Activated CD8-positive, alpha-beta memory T cell treated with anti-CD3 and anti-CD28 coated beads for 48 hours (primary cell): ENCODE measurements at places on chromosomes 6 and 20.

- DNase-seq, result no peak
Observed at GRCh38 chr20:48822879-48823385, 4.9 kb downstream of the PREX1 start.

- no peak for DNase-seq
Observed at GRCh38 chr20:34369265-34369664, 6.2 kb downstream of the ITCH start.

DNA sequence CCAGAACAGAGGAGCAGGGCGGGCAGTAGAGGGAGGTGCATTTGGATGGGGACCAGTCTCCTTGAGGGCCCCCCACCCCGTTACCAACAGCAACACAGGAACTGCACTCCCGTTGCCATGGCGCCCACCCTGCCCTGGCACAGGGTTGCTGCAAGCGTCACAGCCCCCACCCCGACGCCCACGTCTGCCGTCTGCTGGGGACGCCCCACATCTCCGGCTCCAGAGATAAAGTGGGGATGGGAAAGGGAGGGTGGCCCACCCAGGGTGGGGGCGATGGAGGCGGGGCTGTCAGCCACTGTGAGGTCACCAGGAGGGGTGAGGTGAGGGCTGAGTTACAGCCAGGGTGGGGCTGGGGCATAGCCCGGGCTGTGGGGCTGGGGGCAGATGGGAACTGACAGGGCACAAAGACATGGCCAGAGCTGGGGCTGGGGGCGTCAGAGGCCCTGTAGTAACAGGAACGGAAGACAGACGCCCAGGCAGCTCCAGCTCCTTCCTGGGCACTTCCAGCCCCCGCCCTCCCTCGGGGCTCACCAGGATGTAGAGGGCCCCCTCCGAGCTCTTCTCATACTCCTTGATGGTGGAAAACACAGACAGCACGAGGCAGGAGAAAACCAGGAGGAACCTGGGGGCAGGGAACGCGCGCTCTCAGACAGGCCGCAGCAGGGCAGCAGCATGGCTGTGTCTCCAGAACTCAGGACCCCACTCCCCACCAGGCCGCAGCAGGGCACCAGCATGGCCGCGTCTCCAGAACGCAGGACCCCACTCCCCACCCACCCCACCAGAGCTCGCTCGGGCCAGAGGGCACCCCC, 26.0 kb downstream of the KCNQ2 start:
- no peak for DNase-seq

GRCh38 chr6:74826263-74826662, 379.6 kb downstream of the COL12A1 start:
- DNase-seq, result no peak

DNA sequence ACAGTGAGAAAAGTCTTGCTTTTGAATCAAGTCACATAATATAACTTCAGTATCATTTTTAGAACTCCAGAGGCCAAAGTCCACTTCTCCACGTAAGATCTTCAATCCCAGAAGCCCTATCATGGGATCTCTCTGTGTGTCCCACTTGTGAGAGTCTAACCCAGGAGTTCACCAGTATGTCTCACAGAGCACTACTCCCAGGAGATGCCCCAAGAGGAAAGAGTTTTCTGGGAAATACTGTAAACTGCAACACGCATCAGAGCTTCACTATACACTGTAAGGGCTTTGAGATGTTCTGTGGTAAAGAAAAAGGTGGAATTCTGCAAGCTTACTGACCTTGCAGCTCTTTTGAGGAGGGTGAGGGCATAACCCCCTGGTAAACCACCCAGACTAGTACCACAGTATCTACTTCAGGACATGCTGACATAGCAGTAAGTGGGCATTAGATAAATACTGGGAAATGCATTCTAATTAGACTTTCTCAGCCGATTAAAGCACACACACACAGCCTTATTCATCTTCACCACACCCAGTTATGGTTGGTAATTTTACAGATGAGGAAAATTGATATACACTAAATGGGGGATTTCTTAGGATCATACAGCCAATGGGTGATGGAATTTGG, 12.3 kb downstream of the DCBLD1 start:
- no peak for DNase-seq

DNA sequence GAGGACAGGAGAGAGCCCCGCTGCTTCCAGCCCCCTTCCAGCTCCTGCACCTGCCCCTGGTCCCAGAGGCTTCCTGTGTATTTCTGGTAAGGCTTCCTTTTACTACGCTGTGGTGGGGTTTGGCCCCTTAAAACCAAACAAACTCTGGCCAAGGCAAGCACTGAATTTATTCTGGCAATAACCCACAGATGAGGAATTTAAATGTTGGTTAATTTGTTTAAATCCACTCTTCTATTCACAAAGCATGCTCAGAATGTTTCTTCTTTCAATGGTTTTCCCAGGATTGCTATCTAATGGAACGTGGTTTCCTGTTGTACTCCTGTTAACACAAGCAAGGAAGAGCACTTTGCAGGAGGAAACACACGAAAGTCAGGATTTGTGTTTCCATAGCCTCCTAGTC, 236.5 kb upstream of the FOXQ1 start:
- DNase-seq, result no peak

GRCh38 chr6:98769546-98769945, 64.8 kb upstream of the POU3F2 start:
- no peak for DNase-seq

GRCh38 chr20:6311841-6312655, 189.2 kb upstream of the FERMT1 start:
- no peak for DNase-seq

- DNase-seq, result peak; percentile 55
Observed at GRCh38 chr6:81753711-81754577, 1.5 kb upstream of the TENT5A start.

DNA sequence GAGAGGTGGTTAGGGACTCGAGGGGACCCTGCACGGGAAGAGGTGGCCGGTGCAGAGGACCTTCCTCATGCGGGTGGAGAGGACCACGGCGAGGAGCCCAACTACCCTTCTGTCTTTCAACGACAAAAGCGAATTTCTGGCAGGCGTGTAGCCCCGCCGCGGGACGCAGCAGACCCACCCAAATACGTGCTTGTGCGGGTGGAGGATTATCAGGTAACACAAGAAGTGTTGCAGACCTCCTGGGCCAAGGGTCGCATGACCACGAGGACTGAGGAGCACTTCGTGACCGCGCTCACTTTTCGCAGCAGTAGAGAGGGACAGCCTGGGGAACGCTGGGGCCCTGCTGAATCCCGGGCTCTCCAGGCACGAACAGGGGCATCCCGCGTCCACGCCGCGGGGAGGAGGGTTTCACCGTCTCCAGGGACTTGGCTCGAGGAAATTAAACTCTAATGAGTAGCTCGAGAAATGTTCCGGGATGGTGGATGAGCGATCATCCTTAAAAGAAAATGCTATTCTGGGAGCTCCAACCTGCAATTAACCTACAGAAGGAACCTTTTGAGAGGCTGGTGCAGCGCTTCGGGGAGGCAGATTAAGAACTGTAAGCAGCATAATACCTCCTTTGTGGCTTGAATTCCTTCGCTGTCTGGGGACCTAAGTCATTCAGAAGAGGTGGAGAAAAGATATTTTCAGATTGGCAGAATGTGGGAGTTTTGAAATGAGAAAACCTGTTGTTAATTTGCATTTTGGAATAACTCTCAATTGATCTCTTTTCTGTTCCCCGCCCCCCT, 804 bp downstream of the C6orf141 start:
- no peak for DNase-seq

GRCh38 chr6:112909781-112910180, 562.7 kb downstream of the RFPL4B start:
- DNase-seq, result no peak

DNA sequence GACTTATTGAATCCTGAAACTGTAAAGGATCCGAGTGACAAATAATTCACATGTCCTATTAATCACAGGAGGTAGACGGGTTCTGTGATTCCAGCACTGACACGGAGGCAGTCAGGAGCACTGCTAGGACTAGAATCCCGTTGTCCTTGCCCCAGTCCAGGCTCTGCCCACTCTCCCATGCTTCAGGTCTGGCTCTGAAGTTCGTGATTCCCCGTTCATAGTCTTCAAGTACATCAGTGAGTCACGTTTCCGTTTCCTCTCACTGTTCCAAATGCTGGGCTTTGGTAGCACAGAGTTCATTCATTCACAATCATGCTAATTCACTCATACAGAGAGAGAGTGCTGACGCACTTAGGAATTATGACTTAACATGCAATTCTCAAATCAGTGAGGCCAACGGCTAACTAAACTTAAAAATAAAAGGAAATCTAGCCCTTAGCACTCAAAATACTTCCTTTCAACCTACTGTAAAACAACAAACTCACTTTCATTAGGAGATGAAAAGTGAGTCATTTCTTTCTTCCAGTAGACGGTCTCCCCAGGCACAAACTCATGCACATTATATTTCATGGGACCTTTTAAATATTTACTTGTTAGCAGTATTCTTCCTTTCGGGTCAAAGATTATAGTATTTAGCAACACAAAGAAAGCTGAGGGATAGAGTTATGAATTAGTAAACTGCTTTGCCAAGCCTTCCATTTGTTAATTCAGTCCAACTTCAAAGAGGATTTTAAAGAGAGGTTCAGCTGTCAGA, 94.0 kb upstream of the NHSL1 start:
- DNase-seq, result no peak

DNA sequence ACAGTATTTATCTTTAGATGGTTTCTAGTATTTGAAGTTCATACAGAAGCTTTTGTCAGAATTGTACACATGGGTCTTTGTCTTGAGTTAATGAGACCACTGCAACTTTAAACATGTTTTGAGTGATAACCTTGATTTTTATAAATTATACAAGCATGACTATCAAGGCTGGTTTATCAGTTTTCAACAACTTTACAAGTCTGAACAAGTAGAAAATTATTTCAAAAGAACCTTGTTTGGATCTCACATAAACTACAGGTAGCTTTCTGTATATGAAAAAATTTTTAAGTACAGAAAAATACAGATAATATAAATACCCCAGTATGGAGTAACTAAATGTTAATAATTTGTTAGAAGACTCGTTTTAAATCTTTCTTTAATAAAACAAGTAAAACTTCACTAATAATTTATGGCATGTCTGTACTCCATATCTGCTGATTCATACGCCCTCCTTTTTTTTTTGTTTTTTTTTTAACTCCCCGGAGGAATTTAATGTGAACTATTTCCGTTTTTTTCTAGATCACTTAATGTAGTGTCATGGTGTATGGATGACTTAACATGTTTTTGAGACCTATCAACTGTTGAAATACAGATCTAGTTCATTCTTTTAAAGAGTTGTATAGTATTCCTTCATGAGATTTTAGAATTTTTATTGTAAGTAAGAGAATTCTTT, 18.3 kb downstream of the VAPB start:
- DNase-seq, result no peak

DNA sequence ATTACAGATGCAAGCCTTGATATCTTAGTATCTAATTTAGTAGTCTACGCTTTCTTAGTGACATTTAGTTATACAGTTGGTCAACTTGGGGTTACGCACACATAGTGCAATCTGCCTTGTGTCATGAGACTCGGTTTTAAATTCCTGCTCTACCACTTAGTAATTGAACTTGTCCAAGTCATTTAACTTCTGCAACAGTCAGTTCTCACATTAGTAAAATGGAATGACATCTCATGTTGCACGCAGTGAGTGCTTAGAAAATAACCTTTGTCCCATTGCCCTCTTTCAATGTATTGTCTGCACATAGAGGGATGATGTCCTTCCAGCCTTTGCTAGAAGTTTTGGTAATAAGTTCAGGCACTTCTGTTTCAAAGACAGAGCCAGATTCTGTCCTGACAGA, 48.6 kb downstream of the TMEM170B start:
- no peak for DNase-seq

DNA sequence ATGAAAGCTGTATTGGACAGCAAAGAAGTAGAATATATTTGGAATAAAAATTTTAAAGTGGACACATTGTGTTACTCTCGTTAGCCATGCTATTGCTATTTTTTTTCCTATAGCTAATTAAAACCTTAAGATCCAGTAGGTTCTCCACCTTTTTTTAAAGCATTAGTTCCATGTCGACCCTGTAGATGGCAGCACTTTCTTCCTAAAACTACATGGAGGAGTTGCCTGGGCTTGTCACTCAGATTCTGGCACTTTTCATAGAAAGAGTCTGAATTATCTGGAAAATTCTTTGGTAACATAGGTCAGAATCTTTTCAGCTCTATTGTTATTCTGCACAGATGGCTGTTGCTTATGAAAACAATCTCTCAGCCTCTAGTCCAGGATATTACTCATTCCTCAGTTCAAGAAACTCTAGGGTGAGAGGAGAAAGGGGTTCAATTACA, 42.0 kb upstream of the ESR1 start:
- no peak for DNase-seq

GRCh38 chr6:156729248-156729647, 47.9 kb upstream of the ARID1B start:
- DNase-seq, result no peak

GRCh38 chr20:36845288-36845971, 30.5 kb upstream of the TLDC2 start:
- no peak for DNase-seq

DNA sequence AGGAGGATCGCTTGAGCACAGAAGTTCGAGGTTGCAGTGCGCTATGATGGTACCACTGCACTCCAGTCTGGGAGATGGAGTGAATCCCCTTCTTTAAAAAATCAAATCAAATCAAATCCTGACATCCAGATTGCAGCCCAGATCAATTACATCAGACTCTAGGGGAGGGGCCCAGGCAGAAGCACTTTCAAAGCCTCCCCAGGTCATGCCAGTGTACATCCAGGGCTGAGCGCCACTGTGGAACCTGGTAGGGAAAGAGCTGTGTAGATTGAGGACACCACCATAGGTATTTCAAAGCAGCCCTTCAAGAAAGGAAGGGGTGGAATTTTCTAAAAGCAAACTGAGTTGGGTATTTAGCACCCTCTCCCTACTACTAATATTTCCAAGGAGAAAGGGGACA, 89.5 kb downstream of the PRND start:
- DNase-seq, result no peak

GRCh38 chr20:8788831-8789230, 280.1 kb upstream of the PLCB4 start:
- no peak for DNase-seq

GRCh38 chr20:33263784-33264183, 19.2 kb upstream of the BPIFB1 start:
- DNase-seq, result no peak
